NCI-H526 treated with DMSO at 0.1 percent for 48 hours (cell line): ENCODE measurements at places on chromosomes 7 and 10.

DNA sequence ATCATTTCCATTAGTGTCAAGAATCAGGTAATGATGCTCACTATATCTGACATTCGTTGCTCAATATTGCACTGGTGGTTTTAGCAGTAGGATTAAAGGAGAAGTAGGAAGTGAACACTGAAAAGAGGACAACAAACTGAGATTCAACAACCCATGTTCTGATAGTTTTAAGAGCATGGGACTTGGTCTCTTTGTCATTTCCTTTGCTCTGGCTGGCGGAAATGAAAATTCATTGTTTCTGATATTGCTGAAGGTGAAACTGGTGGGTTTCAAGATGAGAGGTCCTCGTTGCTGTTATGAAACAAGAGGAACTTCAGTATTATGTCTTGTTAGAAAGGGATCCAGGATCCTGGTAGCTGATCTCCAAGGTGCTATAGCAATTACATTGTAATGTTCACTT, 129.0 kb downstream of the DNAH11 start:
- DNase-seq = no peak

- DNase-seq = no peak
Measured at GRCh38 chr7:47690902-47691558, 109.1 kb upstream of the TNS3 start.

- no peak for DNase-seq
Measured at GRCh38 chr10:132848951-132849545, 63.1 kb upstream of the NKX6-2 start.

DNA sequence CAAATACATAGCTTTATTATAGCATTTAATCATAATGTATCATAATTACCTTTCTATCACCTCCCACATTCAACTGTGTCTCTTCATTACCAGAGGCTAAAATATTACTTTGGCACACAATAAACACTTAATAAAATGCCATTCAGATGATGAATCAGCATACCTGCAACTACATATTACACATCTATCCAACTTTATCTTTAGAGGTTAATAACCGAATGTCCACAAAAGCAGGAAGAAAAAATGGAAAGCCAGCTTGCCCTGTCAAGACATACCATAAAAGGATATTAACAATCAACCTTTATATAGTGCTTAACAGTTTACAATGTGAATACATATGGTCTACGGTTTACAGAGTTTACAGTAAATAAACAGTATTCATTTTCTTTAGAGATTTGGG, 12.7 kb downstream of the CACUL1 start:
- no peak for DNase-seq

DNA sequence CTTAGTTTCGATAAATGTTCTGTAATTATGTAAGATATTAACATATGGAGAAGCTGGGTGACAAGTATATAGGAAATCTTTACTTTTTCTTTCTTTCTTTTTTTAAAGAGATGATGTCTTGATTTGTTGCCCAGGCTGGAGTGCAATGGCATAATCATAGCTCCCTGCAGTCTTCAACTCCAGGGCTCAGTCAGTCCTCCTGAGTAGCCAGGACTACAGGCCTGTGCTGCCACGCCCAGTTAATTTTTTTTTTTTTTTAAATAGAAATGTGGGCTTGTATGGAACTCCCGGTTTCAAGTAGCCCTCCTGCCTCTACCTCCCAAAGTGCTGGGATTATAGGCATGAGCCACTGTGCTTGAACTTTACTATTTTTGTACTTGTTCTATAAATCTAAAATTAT, 111.7 kb downstream of the POLL start:
- no peak for DNase-seq

GRCh38 chr10:107653832-107654287, 489.4 kb upstream of the SORCS1 start:
- DNase-seq = no peak

DNA sequence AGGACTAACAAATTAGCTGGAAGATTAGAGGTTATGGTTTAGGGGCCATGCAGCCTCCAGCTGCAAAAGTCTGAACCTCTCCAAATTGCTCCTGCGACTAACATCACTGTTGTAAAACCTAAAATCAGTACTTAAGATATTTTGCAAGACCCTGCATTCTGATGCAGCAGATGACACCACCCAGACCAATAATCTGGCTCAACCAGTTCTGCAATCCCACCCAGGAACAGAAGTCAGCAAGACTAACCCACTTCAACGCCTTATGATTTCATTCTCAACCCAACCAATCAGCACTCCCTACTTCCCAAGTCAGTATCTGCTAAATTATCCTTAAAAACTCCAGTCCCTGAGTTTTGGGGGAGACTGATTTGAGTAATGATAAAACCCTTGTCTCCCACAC, 250.8 kb upstream of the MBL2 start:
- no peak for DNase-seq
